ENCODE measurements at places on chromosomes 2 and 18.

DNA sequence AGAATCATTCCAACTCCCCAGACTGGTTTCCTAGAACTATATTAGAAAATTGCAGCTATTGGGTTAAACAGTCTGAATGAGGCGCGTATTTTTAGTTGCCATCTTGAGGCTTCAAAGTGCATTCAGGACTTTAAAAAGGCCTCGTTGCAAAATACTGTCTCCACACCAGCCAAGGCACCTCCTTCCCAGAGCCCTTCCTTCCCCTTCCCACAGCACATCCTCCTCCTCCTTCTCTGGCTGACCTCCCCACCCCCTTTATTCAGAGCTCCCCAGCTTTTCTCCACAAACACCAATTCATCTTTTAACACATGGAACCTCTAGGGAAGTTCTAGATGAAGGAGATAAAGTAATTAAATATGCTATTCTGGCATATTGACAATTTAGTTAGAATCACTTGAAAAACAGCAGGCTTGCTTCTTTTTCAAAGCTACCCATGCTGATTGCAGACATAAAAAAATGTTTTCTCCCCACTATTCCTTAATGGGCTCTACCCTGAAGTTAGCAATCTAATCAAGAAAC is 90.3 kb downstream of the RTP5 start:
- DNase-seq, result no peak

DNA sequence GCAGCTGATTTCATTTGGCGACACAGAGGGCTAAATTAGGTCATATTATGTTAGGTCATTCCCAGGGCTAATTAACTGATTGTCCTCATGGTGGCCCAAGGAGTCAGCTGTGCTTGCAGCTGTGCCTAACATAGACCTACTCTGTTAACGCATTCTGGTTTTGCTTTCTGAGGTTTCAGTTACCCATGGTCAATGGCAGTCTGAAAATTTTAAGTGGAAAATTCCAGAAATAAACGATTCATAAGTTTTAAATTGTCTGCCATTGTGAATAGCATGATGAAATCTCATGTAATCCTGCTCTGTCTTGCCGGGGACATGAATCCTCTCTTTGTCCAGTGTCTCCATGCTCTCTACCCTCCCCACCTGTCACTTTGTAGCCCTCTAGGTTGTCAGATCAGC is 168.7 kb downstream of the KCNS3 start:
- DNase-seq, result no peak

- DNase-seq, result no peak
These were observed 26.0 kb downstream of the ITGA4 start for GRCh38 chr2:181483211-181483610.

DNA sequence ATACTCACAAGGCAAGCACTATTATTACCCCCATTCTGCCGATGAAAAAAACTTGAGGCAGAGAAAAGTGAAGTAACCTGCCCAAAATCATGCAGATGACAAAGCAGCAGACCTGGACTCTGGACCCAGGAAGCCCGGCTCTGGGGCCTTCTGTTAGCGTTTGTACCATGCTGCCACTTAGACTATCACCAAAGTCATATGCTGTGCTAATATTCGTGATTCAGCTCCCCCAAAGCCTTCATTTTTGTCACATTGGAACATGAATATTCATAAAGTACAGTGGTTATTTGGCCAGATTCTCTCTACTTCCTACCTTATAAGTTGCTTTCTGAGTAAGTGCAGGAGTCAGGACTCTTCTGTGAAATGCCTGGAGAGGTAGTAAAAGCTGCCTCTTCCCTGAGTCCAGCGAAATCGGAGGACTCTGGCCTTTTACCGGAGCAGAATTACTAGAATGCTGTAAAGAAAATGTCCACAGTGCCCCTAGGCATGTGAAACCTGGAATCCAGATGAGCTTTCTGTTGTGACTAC is 86.7 kb downstream of the FTCDNL1 start:
- DNase-seq, result no peak

DNA sequence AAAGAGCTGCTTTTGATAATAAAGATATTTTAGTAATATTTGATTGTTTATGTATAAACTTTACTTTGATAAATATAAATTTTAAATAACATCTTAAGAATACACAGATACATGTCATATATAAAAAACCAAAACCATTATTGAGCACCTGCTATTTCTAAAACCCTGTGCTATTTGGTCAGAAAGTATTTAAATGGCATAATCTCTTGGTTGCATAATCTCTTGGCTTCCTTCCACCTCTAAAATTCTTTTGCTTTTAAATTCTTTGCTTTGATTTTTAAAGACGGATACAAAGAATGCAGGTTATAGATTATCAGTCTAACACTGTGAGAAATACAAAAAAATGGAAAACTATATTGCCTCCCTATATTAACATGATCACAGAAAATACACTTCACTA is 36.9 kb downstream of the ACMSD start:
- DNase-seq, result no peak

GRCh38 chr2:44941551-44942234 is at the start of gene SIX3:
TSS of gene SIX3 (plus strand) at chr2:44941702. CDS start at chr2:44942105, 403 bp downstream.
- DNase-seq, result no peak

DNA sequence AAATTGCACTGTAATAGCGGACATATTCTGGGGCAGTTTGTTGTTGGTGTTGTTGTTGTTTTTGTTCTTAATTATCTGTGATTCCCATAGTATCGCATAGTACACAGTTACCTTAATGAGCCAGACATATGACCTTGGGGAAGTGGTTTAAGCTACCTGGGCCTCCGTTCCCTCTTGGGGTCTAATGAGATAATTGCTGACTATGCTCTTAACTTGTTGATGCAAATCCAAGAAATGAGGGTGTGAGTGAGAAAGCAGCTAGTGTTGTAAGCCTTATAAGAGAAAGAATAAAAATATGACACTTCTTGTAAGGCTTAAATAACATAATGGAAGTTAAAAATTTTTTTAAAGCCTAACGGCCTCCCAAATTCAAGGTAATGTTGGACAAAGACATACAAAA is 7.1 kb downstream of the NMI start:
- DNase-seq, result no peak

- no peak for DNase-seq
These were observed 89.0 kb upstream of the SEC11C start for GRCh38 chr18:59050661-59051057.

DNA sequence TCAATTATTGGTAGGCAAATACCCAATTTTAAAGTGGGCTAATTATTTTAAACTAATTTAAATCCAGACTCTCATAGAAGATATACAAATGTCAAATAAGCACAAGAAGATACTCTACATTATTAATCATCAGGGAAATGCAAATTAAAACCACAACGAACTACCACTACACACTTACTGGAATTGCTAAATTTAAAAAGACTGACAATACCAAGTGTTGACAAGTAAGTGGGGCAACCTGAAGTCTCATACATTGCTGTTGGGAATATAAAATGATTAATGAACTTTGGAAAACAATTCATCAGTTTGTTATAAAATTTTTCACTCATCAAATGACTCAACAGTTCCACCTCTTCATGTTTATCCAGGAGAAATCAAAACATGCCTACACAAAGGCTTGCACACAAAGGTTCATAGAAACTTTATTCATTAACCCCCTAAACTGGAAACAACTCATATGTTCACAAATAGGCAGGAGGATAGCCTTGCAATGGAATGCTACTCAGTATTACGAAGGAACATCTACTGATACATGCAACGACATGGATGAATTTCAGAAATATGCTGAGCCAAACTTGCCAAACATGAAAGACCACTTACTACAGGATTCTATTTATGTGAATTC is 120.8 kb downstream of the MCFD2 start:
- no peak for DNase-seq

Measured in cerebellar nuclear complex (tissue), 1 donor.